ENCODE measurements at places on chromosomes 3 and 15.

DNA sequence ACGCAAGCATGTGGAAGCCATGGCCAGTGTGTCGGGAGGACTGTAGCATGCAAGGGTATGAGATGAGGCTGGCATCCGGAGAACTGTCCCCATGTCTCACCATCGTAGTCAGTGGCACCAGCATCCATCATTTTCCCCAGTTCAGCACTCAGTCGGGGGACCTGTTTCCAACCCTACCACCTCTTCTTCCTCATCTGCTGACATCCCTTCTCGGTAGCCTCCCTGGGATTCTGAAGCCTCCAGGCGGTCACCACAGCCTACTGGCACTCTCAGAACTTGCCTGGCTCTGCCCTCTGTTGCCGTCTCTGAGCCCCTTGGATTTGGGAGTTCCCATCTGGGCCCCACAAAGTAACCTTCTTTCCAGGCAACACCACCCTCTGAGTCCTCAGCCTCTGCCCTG lies 131.1 kb upstream of the ABHD17C start:
- DNase-seq = no peak

DNA sequence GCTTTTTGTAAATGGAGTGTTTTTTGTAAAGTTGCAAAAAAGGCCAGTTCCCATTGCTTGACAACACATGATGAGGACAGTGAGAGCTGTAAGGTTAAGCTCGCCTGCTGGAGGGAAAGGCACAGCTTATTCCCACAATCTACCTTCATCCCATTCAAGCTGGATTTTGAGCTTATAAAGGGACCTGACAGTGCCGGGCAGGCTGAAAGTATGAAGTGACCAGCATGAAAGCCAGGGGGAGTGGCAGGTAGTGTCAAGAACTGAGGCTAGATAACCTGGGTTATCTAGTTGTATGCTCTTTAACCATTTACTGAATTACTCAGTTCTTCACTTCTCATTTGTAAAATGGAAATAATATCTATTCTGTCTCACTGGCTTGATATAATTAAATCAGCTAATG lies 52.3 kb upstream of the KPNA4 start:
- no peak for DNase-seq

GRCh38 chr3:122679882-122680474 lies 661 bp upstream of the PARP14 start:
- DNase-seq = no peak

- no peak for DNase-seq
Measured at GRCh38 chr15:40051616-40052415, 12.8 kb upstream of the SRP14 start.

GRCh38 chr3:55330756-55331155 lies 156.3 kb downstream of the WNT5A start:
- DNase-seq = no peak

DNA sequence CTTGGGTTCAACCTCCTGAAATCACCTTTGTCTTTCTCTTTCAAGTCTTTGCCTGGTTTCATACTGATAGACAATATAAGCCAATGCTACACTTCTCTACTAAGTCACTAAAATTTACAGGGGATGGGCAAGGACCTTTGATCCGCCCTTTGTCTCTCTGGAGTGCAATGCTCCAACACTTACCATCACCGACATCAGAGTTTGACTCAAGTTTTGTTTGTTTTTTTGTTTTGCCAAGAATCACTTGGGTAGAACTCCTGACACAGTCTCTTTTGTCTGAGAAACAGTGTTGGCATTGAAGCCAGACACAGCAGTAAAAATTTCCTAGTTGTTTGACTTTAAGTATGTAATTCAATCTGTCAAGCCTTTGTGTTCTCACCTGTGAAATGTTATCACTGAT lies 29.3 kb downstream of the NFKBIZ start:
- no peak for DNase-seq

DNA sequence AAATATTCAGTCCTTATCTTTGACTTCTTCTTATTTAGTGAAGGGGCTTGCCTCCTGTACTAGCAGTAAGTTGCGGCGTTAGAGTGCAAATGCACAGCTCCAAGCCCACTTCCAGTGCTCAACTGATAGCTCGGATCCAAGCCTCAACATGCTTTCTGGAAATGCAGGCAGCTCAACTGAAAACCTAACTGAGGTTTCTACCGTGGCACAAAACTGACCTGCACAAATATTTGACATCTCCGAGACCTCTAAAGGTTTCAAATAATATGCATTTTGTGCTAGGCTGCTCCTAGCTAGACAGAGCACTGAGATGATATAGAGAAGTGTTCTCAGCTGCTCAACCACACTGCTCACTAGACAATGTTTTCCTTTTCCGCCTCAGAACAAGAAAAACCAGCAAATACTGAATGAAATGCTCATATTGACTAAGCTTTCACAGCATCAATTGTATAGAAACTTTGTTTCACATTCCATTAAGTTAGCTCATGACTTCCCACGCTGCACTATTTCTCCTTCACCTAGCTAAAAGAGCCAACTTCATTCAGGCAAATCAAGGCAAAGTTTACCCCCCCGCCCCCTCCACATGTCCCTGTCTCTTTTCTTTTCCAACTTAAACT lies 822 bp downstream of the ZNF385D start:
- no peak for DNase-seq

GRCh38 chr3:178120367-178120766 lies 415.9 kb upstream of the KCNMB2 start:
- DNase-seq = no peak

- DNase-seq = no peak
Measured at GRCh38 chr15:68698708-68699107, 119.9 kb downstream of the CORO2B start.

DNA sequence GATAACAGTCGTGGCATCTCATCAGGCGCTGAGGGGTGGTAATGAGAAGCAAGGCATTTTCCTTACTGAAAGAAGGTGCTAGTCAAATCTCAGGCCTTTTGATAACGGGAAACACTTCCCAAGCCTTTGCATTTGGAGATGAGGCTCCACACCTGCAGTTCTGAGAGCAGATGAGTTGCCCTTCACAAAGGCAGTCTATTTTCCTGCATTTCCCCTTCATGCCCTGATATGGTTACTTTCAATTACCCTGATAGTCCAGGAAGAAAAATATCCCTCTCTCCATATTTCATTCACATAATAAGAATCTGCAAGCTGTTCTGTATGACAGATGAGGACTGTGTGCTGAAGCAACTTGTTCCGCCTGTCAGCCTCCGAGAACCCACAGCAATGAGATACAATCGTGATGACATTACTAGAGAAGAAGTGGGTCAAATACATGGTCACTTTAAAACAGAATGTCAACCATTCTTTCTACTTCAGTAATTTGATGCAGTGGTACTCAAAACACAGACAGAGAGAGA lies 25.0 kb downstream of the FHIT start:
- DNase-seq = no peak

DNA sequence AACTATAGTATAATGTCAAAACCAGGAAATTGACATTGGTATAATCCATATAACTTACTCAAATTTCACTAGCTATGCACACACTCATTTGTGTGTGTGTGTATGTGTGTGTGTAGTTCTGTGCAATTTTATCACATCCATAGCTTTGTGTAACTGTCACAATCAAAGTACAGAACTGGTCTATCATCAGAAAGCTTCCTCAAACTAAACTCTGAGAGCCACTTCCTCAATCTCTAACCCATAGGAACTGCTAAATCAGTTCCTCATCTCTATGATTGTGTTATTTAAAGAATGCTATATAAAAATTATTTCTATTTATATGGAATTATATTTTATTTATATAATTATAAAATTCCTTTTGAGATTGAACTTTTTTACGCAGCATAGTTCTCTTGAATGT lies 18.1 kb downstream of the LNP1 start:
- DNase-seq = no peak

DNA sequence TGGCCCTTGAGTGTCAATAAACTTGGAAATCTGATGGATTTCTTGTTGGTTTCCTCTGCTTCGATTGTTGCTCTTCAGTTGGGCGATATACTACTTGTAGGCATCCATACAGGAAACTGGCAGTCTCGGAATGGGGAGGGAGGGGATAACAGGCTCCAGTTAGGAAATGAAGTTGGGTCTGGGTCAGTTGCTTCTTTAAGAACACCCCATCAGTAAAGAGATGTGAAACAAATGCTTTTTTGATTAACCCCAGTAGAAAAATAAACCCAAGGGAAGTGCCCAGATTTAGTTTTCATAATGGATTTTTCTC lies 681 bp downstream of the CHMP2B start:
- DNase-seq = no peak

GRCh38 chr15:40258544-40258943 lies 19.7 kb downstream of the PAK6 start:
- DNase-seq = no peak

GRCh38 chr3:194184801-194185200 lies 48.9 kb downstream of the HES1 start:
- no peak for DNase-seq

- no peak for DNase-seq
Measured at GRCh38 chr15:58909616-58910015, 23.9 kb downstream of the SLTM start.

- no peak for DNase-seq
Measured at GRCh38 chr3:4820296-4821121, 158.7 kb upstream of the BHLHE40 start.

GRCh38 chr3:12175844-12176453 lies 17.2 kb upstream of the TIMP4 start:
- no peak for DNase-seq

- no peak for DNase-seq
Measured at GRCh38 chr3:197431346-197431910, 124.3 kb downstream of the BDH1 start.

- no peak for DNase-seq
Measured at GRCh38 chr3:13281507-13282357, 138.4 kb downstream of the NUP210 start.

GRCh38 chr3:179463319-179463718 lies 12.0 kb upstream of the GNB4 start:
- no peak for DNase-seq

GRCh38 chr3:37144806-37145205 lies 29.6 kb downstream of the LRRFIP2 start:
- no peak for DNase-seq

- no peak for DNase-seq
Measured at GRCh38 chr3:141382571-141382970, 14.3 kb downstream of the ZBTB38 start.

DNA sequence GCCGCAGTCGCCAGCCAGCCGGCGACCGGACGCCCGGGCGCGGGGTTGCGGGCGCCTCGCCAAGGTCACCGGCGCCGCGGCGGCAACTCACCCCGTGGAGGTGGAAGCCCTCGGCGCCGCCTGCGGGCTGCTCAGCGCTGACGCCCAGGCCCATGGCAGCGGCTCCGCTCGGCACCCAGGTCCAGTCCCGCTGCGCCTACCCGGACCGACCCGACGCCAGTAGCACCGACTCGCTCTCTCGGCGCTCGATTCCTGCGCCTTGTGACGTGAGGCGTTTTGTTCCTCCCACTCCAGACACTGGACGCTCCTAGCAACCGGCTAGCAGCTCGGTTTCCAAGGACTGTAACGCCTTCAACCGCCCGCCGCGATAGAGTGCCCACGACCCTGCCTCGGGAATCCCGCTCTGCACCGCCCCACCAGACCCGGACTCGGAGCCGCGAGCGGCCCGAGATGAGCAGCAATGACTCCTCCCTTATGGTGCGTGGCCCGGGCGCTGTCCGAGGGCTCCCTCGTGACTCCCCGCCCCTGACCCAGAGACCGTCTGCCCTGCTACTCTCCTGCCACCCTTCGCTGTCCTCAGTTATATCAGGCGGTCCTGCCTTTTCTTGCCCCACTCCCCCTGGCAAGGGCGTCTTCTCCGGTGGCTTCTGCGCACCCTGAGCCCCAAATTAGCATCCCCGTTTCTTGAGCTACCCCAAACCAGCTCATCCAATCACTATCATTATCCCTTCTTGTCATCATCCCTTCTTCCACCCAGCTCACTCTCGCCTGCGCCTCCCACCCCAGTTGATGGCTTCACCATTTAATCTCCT lies at the start of the genes GORASP1 and TTC21A:
Gene GORASP1 (minus strand): TSS at position 240 of the 812 bp plus-strand sequence. CDS start 86 bp downstream, at position 154.
Gene TTC21A (plus strand): TSS at position 293 of the 812 bp plus-strand sequence. CDS start 158 bp downstream, at position 451.
- peak; percentile 91 for DNase-seq

DNA sequence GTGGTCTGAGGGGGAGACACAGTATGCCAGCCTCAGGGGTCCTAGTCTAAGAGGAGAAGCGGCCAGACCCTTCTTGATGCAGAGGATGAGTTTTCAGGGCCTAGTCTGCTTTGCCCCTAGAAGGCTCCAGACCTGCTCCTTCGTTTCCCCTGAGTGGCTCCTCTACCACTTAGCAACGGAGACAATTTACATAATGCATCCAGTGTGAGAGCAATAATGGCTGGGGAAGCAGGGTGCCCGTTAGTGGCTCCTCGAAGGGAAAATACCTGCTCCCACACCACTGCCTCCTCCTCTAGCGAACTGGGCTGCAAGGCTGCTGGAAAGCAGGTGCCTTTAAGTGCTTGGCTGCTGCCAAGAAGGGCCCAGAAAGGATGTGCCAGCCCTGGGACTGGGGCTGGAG lies 38.9 kb downstream of the CACNA2D2 start:
- no peak for DNase-seq

DNA sequence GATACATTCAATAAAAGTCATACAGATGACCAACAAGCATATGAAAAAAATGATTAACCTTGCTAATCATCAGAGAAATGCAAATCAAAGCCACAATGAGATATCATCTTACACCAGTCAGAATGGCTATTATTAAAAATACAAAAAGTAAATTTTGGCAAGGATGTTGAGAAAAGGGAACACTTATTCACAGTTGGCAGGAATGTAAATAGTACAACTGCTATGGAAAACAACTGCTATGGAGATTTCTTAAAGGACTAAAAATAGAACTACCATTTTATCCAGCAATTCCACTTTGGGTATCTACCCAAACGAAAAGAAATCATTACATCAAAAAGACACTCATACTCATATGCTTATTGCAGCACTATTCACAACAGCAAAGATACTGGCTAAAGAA lies 1121.8 kb downstream of the TBL1XR1 start:
- no peak for DNase-seq

- DNase-seq = no peak
Measured at GRCh38 chr3:182957226-182957625, 23.1 kb downstream of the DCUN1D1 start.

- no peak for DNase-seq
Measured at GRCh38 chr3:9945358-9945757, 6.8 kb downstream of the PRRT3 start.

GRCh38 chr3:169945313-169945712 lies 21.3 kb upstream of the SEC62 start:
- DNase-seq = no peak

- no peak for DNase-seq
Measured at GRCh38 chr3:177367788-177368187, 170.5 kb upstream of the TBL1XR1 start.

- DNase-seq = no peak
Measured at GRCh38 chr3:108333961-108334360, 37.6 kb downstream of the HHLA2 start.

DNA sequence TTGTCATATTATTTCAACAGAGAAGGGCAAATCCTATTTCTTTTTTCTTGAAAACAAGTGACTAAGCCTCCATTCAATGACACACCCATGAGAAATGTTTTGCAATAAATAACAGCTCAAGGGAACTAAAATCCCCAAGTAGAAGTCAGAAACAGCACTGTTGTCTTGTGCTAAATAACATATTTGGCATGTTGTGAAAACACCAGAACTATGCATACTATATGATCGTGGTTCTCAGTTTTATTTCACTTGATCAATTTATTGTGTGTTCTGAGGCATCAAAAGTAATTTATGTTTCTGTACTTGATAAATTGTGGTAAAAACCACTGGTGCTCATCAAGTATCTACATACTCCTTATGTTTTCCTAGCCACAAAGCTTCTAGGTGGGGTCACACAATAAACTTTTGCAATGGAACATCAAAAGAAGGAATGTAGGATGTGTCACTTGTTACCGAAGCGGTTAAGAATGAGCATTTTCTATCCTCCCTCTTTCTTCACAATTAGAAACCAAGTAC lies 691.7 kb upstream of the CBLB start:
- no peak for DNase-seq
